ENCODE measurements at places on chromosomes 5 and 9.

DNA sequence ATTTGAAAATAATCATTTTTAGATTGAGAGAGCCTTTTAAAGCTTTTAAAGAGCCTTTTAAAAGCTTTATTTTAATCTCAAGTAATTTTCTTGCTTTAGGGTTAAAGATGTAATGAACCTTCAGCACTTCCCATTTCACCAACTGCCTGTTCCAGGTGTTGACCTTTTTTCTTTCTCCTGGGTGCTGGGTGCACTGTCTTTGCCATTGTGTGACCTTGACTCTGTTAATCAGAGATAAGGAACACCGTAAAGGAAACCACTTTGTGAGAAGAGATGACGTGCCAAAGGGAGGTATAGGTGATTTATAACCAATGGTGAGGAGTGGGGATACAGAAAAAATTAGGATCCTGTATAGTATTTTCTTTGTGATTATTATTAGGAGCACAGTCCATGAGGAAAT is 68.2 kb downstream of the NAA35 start:
- no peak for DNase-seq

DNA sequence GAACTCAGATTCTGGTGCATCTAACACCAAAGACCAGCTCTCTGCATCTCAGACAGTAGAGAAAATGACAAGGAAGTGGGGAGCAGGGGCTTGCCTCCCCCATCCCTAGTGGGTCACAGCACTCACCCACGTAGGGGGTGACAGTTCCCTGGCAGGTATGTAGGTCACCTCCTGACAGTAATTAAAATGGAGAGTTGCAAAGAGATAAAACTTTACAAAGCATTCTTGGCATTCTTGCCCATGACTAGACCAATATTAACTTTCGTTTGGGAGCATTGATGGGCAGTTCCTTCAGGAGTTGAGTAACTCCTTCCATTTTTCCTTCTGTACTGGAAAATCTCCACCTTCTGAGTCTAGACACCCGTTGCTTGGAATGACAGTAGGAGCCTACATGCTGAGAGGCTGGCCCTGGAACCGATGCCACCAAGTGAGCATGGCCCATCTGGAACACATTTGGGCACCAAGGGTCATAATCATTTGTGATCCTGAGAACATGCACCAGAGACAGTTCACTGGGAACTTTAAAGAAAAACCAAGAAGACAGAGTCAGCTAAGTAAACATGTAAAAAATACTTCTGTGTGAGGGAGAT is 81.5 kb upstream of the MSX2 start:
- no peak for DNase-seq

DNA sequence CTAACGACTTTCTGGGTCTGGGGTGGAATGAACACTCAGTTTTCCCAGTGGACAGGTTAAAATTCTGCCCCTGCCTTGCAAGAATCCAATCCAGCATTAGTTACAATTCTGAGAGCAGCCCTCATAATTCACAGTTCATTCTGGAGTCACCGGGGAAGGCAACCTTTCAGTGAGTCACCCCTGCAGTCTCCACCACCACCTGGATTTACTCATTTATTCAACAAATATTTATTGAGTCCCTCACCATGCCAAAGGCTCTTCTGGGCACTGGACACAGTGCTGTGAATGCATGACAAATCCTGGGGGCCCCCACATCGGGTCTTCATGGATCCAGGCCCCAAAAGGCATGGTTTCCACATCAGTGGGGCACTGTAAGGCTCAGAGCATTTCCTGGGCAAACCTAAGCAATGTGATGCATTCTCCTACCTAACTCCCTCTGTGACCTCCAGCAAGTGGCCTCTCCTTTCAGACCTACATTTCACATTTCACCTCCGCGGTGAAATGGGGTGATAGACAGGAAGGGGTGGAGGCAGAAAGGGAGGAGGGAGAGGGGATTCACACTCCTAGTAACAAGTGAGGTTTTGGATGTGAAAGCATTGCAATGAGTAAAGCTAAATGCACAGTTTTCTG is 6.4 kb upstream of the MSX2 start:
- no peak for DNase-seq

GRCh38 chr5:124644138-124644537 is 102.3 kb downstream of the ZNF608 start:
- no peak for DNase-seq

DNA sequence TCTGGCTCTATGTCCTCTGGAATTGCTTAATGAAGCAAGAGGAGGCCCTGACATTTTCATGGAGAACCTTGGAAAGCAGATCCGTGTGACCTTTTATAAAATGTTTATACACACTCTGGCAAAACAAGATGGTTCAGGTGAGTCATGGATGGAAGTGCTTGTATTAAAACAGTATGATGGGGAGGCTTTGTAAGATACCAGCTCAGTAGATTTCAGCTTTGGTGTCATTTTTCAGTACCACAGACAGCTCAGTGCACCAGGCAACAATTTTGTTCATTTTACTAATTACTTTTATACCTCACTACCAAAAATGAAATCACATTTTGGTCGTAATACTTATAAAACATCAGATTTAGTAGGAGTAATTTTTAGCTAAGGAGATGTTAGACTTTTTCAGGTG is 5.2 kb downstream of the KCNN2 start:
- no peak for DNase-seq

- no peak for DNase-seq
These were observed 32.9 kb downstream of the PFDN1 start for GRCh38 chr5:140270008-140270407.

GRCh38 chr5:14557203-14557770 is 24.3 kb upstream of the OTULINL start:
- no peak for DNase-seq

DNA sequence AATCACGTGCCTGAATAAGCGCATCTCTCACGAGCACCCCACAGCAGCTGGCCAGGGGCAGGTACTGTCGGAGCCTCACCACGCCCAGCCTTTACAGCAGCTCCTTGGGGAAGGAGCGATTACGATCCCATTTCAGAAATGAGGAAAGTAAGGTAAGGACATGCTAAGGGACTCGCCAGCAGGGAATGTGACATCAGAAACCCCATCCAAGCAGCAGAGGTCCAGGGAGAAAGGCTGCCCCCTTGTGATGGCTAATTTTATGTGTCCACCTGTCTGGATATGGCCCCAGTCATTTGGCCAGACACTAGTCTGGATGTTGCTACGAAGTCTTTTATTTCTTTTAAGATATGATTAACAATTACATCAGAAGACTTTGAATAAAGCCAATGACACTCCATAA is 77.3 kb downstream of the UBE2QL1 start:
- DNase-seq, result no peak

- DNase-seq, result no peak
These were observed 10.7 kb upstream of the SLC22A4 start for GRCh38 chr5:132283423-132284043.

DNA sequence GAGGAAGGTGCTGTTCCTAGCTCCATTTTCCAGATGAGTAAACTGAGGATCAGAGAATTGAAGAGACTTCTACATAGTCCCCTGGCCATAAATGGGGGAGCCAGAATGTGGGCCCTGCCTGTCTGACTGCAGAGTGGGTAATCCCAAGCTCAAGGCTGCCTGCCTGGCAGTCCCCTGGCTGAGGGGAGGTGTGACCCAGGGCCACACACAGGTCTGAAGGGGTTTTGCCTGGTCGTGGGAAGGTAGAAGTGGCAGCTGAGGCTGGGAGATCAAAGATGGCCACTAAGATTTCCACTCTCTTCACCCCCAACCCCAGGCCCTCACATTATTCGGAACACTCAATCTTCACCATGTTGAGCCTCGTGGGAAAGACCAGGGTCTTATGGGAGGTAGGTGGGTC is 176.3 kb downstream of the MACROH2A1 start:
- DNase-seq, result no peak

DNA sequence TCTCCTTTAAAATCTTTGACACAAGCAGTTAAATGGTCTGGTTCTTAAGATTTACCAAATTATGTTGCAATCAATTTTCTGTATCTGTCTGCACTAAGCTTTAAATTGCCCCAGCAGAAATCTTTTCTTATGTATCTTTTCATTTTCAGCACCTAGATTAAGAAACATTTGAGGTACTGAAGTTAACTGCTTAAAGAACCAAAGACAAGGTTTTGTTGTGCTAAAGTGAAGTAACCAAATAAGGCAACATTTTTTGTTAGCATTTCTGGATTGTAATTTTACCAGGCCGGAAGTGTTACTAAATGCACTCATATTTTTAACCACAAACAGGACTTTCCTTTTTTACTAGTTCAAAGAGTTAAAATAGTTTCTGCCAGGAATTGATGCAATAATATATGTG is 24.1 kb upstream of the MTAP start:
- DNase-seq, result no peak

GRCh38 chr5:143495110-143495509 is 91.6 kb upstream of the NR3C1 start:
- no peak for DNase-seq

GRCh38 chr5:177103523-177104253 is 17.0 kb downstream of the FGFR4 start:
- no peak for DNase-seq

DNA sequence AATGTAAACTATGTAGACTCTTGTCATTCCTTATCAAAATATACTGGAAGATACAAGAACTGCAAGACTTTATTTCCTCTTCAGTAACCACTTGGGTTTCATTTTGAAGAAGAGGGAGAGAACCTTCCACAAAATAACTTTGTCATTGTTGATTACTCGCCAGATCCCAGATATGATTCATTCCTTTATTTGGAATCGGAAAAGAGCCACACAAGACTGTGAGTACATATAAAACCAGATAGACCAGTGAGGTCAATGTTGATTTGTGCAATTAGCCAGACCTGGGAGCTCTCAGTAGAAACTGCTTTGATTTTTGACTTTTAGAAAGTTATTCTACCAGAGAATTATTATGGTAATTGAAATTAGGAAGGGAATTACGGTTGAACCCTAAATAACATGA is 146.1 kb downstream of the TMEM167A start:
- no peak for DNase-seq

DNA sequence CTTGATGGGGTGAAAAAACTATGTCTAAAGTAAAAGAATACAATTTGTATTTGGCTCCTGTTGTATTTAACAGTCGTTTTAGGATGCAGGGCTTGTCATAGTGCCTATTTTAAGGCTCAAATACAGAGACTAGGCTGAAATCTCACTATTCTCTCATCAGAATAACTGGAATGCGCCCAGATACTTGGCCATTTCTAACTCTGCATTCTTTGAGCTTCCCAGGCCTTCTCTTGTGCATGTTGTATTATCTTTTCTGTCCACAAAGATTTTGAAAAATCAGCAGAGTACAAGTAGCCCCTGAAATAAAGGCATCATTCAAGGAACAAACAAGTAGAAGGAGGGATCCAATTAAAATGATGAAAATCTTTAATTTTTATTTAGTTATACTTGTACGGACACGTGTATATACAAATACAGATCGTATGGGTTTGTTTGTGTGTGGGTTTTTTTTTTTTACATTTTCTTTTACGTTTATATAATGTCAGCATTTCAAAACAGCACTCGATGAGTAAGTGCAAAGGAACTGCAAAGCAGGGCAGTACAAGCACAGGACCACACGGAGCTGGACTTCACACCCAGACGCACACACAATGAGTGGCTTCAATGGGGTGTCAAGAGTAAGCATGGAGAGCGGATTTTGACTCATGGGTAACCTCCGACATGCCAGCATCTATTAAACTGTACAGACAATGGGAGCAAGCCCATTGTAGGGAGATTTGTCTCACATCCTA is 294.0 kb downstream of the EFNA5 start:
- no peak for DNase-seq

DNA sequence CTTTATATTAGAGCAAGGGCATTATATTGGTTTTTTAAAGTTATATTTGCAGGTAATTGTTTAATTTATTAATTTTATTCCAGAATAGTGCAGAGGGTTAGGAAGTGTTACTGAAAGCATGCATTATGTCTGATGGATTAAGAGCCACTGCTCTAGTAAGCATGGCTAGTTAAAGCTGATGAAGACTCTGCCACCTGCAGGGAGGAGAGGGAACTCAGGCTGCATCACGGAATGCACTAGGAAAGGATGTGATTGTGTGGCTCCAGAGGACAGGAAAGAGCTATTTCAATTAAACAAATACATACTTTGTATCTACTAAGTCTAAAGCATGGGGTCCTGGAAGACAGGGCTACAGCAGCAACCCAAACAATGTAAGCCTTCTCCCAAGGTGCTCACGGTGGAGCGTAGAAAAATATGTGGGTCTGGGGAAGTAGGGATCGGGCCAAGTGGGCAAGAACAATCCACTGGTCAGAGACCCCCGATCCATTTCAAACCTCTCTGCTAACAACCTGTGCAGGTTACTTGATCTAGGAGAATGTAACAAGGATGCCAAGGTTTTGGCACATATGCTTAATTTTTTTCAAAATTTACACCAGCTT is 15.3 kb upstream of the GRXCR2 start:
- DNase-seq, result no peak

DNA sequence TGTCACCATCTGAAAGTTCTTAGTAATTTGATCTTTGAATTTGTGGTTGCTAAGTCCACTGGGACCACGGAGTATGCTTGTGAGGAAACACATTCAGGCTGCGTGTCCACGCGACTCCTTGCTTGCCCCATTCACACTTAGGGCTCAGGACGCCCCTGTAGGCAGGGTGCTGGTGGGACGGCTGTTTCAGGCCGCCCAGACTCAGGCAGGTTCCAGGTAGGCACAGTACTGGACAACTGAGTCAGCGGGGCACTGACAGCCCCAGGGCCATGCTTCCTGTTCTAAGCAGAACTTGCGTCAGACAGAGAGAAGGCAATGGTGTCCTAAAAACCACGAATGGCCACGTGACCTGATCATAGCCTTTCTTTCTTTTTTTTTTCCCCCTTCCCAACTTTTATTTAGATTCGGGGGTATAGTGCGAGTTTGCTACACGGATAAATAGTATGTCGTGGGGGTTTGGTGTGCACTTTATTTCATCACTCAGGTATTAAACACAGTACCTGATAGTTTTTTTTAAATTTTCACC is 7.7 kb upstream of the RASGEF1C start:
- DNase-seq, result no peak

GRCh38 chr9:95343725-95344287 is 26.3 kb upstream of the FANCC start:
- no peak for DNase-seq

DNA sequence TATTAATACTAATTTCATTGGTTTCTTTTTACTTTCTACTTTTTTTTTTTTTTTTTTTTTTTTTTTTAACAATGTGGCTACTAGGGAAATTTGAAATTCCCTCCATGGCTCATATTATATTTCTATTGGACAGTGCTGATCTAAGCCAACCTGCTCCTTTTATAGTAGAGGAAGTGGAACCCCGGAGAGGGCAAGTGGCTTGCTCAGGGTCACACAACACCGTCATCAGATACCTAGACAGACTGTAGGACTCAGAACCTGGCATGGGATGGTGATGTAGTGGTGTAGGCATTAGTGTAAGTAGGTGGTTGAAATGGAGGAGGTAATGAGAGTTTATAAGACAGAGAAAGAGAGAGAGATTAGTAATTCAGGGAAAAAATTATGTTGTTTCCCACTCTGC is 10.8 kb downstream of the ZNF618 start:
- no peak for DNase-seq

- DNase-seq, result no peak
These were observed 88.5 kb upstream of the SLC25A48 start for GRCh38 chr5:135745897-135746500.

- no peak for DNase-seq
These were observed 65.9 kb upstream of the HTR4 start for GRCh38 chr5:148720257-148720656.

- no peak for DNase-seq
These were observed 118.4 kb downstream of the NXNL2 start for GRCh38 chr9:88653406-88653805.
